ENCODE measurements at places on chromosomes 13 and 19. TPM values are rescaled to one million over a fixed set of nuclear protein-coding genes. Genes with fewer than 3 reads are reported as not detected.

GRCh38 chr13:113451951-113452421, 1.3 kb downstream of the ADPRHL1 start:
- peaks cover 25% of the 10 kb centered on the region for H3K4me1 ChIP-seq
- peak; percentile 36 for DNase-seq
- no peaks in the 10 kb centered on the region for H3K27me3 ChIP-seq

GRCh38 chr13:98313922-98314292, 136.8 kb upstream of the RNF113B start:
- no peaks in the 10 kb centered on the region for H3K27me3 ChIP-seq
- H3K4me3 ChIP-seq, result no peak overlapping the region
- no peaks in the 10 kb centered on the region for H3K36me3 ChIP-seq
- DNase-seq, result no peak
- H3K4me1 ChIP-seq, result peaks cover 26% of the 10 kb centered on the region

GRCh38 chr19:1947651-1948209, 6.8 kb downstream of the CSNK1G2 start:
- peaks cover 17% of the 10 kb centered on the region for H3K4me1 ChIP-seq
- no peaks in the 10 kb centered on the region for H3K27me3 ChIP-seq
- DNase-seq, result no peak
- no peak overlapping the region for H3K27ac ChIP-seq

- H3K27ac ChIP-seq, result peak overlapping the region; percentile 92
- DNase-seq, result no peak
- no peaks in the 10 kb centered on the region for H3K36me3 ChIP-seq
- H3K4me1 ChIP-seq, result no peaks in the 10 kb centered on the region
These were observed 87.3 kb downstream of the COL4A2 start for GRCh38 chr13:110394371-110394841.

- no peaks in the 10 kb centered on the region for H3K36me3 ChIP-seq
- H3K4me3 ChIP-seq, result no peak overlapping the region
- DNase-seq, result peak; percentile 8
- no peak overlapping the region for H3K27ac ChIP-seq
- no peaks in the 10 kb centered on the region for H3K27me3 ChIP-seq
These were observed 81.7 kb upstream of the ABCC4 start for GRCh38 chr13:95382916-95383315.

- H3K4me3 ChIP-seq, result no peak overlapping the region
- H3K36me3 ChIP-seq, result no peaks in the 10 kb centered on the region
- DNase-seq, result no peak
- H3K27ac ChIP-seq, result no peak overlapping the region
- H3K4me1 ChIP-seq, result no peaks in the 10 kb centered on the region
- no peaks in the 10 kb centered on the region for H3K27me3 ChIP-seq
These were observed 61.8 kb upstream of the RANBP3 start for GRCh38 chr19:6039566-6040225.

DNA sequence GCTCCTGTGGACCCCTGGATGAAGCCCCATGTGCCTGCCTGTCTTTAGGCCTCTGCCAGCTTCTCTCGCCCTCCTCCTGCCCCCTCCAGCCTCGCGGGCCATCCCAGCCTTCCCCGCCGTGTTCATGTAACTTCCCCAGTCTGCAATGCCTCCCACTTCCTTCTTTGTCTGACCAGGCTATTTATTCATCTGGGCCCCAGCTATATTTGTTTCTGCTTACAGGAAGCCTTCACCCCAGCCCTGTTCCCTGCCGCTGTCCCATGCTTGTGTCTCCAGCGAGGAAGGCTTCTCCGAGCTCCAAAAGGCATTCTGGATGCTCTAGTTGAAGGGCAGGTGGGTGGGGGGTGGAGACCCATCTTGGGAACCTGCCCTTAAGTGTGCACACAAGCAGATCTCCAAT, 7.9 kb upstream of the C3 start:
- no peak overlapping the region for H3K4me3 ChIP-seq
- H3K4me1 ChIP-seq, result no peaks in the 10 kb centered on the region
- no peak overlapping the region for H3K27ac ChIP-seq
- peaks cover 23% of the 10 kb centered on the region for H3K36me3 ChIP-seq
- DNase-seq, result peak; percentile 52

- peaks cover 55% of the 10 kb centered on the region for H3K36me3 ChIP-seq
- no peaks in the 10 kb centered on the region for H3K4me1 ChIP-seq
- H3K4me3 ChIP-seq, result no peak overlapping the region
These were observed 31.2 kb downstream of the BTBD2 start for GRCh38 chr19:1984357-1984756.

DNA sequence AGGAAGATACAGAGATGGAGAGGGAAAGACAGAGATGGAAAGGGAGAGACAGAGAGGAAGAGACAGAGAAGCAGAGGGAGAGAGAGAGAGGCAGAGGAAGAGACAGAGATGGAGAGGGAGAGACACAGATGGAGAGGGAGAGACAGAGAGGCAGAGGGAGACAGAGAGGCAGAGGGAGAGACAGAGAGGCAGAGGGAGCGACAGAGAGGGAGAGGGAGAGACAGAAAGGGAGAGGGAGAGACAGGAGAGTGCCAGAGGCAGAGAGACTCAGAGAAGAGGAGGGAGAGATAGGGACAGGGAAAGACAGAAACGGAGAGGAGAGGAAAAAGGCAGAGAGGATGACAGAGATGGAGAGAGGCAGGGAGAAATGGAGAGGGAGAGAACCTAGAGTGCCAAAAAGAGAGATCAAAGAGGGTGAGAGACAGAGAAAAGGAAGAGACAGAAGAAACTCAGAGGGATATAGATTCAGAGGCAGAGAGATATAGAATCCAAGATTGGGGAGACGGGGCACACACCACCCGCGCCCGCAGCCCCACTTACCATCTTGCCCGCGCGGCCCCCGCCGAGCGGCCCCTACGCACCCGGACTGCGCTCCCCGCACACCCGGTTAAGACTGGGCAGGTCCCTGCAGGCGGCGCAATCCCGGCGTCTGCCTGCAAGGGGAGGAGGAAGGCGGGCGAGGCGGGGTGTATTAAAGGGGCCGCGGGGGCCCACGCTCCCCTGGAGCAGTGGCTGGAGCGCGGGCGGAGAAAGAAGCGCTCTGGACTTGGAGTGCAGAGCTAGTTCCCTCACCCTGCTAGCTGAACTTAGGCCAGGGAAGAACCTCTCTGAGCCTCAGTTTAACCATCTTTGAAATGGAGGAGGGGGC, 10.7 kb downstream of the TM6SF2 start:
- no peak overlapping the region for H3K27ac ChIP-seq
- H3K4me1 ChIP-seq, result peaks cover 8% of the 10 kb centered on the region
- H3K4me3 ChIP-seq, result no peak overlapping the region

GRCh38 chr13:92103689-92104153, 705.3 kb downstream of the GPC5 start:
- no peak for DNase-seq
- H3K36me3 ChIP-seq, result no peaks in the 10 kb centered on the region
- no peak overlapping the region for H3K4me3 ChIP-seq
- no peak overlapping the region for H3K27ac ChIP-seq
- no peaks in the 10 kb centered on the region for H3K27me3 ChIP-seq
- H3K4me1 ChIP-seq, result peaks cover 25% of the 10 kb centered on the region

GRCh38 chr13:36973621-36974295, 25.4 kb downstream of the ALG5 start:
- no peak for DNase-seq
- H3K27me3 ChIP-seq, result no peaks in the 10 kb centered on the region
- no peak overlapping the region for H3K4me3 ChIP-seq

GRCh38 chr19:28221736-28222135, 991.2 kb downstream of the UQCRFS1 start:
- H3K27me3 ChIP-seq, result no peaks in the 10 kb centered on the region
- H3K27ac ChIP-seq, result no peak overlapping the region
- no peaks in the 10 kb centered on the region for H3K36me3 ChIP-seq
- no peak for DNase-seq

- peaks cover 55% of the 10 kb centered on the region for H3K4me1 ChIP-seq
- no peak overlapping the region for H3K27ac ChIP-seq
- H3K36me3 ChIP-seq, result no peaks in the 10 kb centered on the region
- H3K4me3 ChIP-seq, result no peak overlapping the region
These were observed 19.1 kb downstream of the DNAJC15 start for GRCh38 chr13:43042410-43042921.

GRCh38 chr13:46961719-46962118, 64.9 kb upstream of the HTR2A start:
- no peak overlapping the region for H3K27ac ChIP-seq
- no peak overlapping the region for H3K4me3 ChIP-seq
- H3K36me3 ChIP-seq, result no peaks in the 10 kb centered on the region
- no peaks in the 10 kb centered on the region for H3K27me3 ChIP-seq
- no peaks in the 10 kb centered on the region for H3K4me1 ChIP-seq
- DNase-seq, result no peak

- H3K4me1 ChIP-seq, result no peaks in the 10 kb centered on the region
- H3K27me3 ChIP-seq, result no peaks in the 10 kb centered on the region
- no peak overlapping the region for H3K27ac ChIP-seq
- no peaks in the 10 kb centered on the region for H3K36me3 ChIP-seq
- no peak for DNase-seq
These were observed 1893.2 kb downstream of the PCDH9 start for GRCh38 chr13:65336916-65337315.

- H3K4me1 ChIP-seq, result peaks cover 22% of the 10 kb centered on the region
- H3K36me3 ChIP-seq, result no peaks in the 10 kb centered on the region
- peak overlapping the region; percentile 91 for H3K4me3 ChIP-seq
- peak overlapping the region; percentile 92 for H3K27ac ChIP-seq
- peak; percentile 71 for DNase-seq
- H3K27me3 ChIP-seq, result no peaks in the 10 kb centered on the region
These were observed 717 bp downstream of the SPRYD7 start for GRCh38 chr13:49935171-49936074.

GRCh38 chr19:31334101-31334848, 15.0 kb downstream of the TSHZ3 start:
- DNase-seq, result peak; percentile 50
- peak overlapping the region; percentile 43 for H3K27ac ChIP-seq
- no peak overlapping the region for H3K4me3 ChIP-seq
- no peaks in the 10 kb centered on the region for H3K4me1 ChIP-seq
- no peaks in the 10 kb centered on the region for H3K27me3 ChIP-seq

DNA sequence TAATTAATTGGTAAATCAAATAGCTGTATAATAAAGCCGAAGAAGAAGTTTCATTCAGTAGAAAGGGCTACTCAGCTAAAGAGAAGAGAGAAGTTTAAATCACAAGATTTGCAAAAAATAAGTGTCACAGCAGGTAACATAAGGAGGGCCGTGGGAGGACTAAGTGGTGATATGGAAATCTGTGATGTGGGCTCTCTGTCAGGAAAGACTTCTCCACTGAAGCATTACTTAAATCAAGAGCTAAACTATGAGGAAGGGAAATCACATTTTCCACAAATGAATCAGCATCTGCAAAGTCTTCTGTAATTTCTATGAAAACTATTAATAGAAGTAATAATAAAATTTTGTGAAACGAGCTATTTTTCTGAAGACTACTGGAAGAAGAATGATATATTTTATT, 153.8 kb downstream of the PCDH9 start:
- no peak overlapping the region for H3K4me3 ChIP-seq
- no peaks in the 10 kb centered on the region for H3K27me3 ChIP-seq
- no peaks in the 10 kb centered on the region for H3K4me1 ChIP-seq
- DNase-seq, result no peak
- H3K27ac ChIP-seq, result no peak overlapping the region
- no peaks in the 10 kb centered on the region for H3K36me3 ChIP-seq

DNA sequence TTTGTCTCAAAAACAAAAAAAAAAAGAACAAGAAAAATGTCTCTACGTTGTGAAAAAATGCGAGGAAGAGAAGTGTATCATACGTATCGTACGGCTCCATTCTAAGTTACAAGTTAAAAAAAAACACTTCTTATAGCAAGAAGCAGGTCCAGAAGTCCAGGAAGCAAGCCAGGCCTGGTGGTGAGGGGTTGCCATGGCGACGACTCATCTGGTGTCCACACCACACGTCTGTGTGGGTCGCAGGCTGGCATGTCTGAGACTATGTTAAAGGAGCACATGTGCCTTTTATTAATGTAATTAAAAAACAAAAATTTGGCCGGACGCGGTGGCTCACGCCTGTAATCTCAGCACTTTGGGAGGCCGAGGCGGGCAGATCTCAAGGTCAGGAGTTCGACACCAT, 5.9 kb downstream of the MED16 start:
- H3K27ac ChIP-seq, result no peak overlapping the region
- H3K4me3 ChIP-seq, result no peak overlapping the region
- H3K36me3 ChIP-seq, result peaks cover 51% of the 10 kb centered on the region
- peaks cover 13% of the 10 kb centered on the region for H3K4me1 ChIP-seq
- H3K27me3 ChIP-seq, result no peaks in the 10 kb centered on the region

The IQCN gene
- 4.2 TPM for total RNA-seq

The ZNF345 gene
- 6.4 TPM for total RNA-seq

The DLEU7 gene
- total RNA-seq, result not detected

The CEACAM8 gene
- not detected for total RNA-seq

The ZNF99 gene
- 1.1 TPM for total RNA-seq

The PLPPR3 gene
- not detected for total RNA-seq

The GPR4 gene
- 0.55 TPM for total RNA-seq

The FLT1 gene
- total RNA-seq, result 18.3 TPM

The SLC10A2 gene
- total RNA-seq, result not detected

The GDF15 gene
- 5.4 TPM for total RNA-seq

All from sigmoid colon (tissue), 7 donors.